ENCODE measurements at places on chromosomes 16 and 17.

DNA sequence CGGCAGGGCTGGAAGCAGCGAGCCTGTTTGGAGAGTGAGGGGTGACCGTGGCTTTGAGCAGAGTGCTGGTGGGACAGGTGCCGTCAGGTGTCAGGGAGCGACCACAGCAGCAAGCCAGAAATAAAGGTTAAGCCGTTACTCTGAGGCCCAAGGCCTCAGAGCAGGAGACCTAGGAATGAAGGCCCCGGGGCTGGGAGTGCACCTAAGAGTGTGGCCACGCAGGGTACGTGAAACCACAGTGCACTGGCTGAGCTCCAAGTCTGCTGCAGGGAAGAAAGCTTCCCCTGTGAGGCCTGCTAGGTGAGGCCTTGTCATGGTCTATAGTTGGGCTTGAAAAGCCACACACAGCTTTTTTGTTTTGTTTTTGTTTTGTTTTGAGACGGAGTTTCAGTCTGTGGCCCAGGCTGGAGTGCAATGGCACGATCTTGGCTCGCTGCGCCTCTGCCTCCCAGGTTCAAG lies 8.7 kb downstream of the CLUAP1 start:
- no peak for DNase-seq

GRCh38 chr16:12868788-12869187 lies 32.6 kb upstream of the SHISA9 start:
- DNase-seq: no peak

- DNase-seq: no peak
Observed at GRCh38 chr16:31182391-31182790, 2.5 kb downstream of the FUS start.

DNA sequence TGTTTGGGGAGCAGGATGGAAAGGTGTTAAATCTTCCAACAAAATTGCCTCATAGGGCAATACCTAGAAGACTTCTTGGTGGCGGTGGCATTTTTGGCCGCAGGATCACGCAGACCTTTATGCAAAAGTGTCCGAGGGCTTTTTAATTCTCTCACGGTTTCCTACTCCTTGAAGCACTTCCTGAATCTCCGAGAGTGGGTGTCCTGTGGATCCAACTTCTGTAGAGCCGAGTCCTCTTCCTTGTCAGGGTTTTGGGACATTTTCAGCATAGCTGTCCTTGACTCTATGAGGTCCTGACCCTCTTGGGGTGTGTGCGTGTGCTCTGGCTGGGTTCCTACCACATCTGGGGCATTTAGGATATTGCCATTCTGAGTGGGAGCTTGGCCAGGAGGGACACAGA lies 31.7 kb downstream of the IL21R start:
- DNase-seq: no peak

- DNase-seq: no peak
Observed at GRCh38 chr16:56237451-56237930, 46.2 kb downstream of the GNAO1 start.

GRCh38 chr17:82383411-82383810 lies 11.8 kb downstream of the UTS2R start:
- no peak for DNase-seq

Measured in skeletal muscle cell (primary cell).